Pancreas (tissue), 10 donors: ENCODE measurements at places on chromosomes 4 and X. TPM values are rescaled to one million over a fixed set of nuclear protein-coding genes. Genes with fewer than 3 reads are reported as not detected.

DNA sequence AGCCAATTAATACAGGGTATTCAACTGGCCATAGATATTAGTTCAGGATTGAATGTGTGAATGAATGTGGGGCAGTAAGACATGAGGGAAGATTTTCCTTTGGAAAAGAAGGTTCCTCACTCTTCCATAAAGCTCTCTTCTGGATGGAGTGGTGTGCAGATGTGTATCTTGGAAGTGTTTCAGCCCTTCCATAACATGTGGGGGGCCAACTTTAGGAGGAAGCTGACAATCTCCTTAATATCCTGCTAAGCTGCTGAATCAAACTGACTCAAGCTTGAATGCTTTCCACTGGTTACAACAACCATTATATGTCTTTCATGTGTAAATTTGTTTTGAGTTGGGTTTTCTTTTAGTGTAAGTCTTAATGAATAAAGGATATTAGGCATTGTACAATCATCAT lies 40.3 kb downstream of the FANCB start:
- no peak overlapping the region for H3K27ac ChIP-seq
- no peak for DNase-seq
- no peak overlapping the region for H3K4me3 ChIP-seq
- no peaks in the 10 kb centered on the region for H3K4me1 ChIP-seq
- H3K27me3 ChIP-seq: no peaks in the 10 kb centered on the region

DNA sequence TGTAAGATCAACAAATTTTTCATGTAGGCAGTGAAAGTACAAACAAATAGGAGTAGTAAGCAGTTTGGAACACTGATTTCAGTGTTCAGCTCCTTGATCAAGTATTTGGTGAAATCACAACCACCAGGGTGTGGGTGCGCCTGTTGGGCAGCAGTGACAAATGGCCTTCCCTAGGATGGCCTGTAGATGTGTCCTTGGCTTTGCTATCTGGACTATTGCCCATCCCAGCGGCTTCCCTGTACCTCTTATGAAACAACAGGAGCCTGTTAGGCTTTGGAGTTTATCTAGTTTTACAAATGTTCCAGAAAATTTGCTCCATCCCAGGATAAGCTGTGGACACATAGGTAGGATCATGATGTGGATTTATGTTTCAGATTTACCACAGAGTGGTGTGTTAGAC lies 216.8 kb upstream of the FAT1 start:
- H3K27me3 ChIP-seq: no peaks in the 10 kb centered on the region
- H3K27ac ChIP-seq: no peak overlapping the region
- H3K4me3 ChIP-seq: no peak overlapping the region
- no peaks in the 10 kb centered on the region for H3K36me3 ChIP-seq
- no peak for DNase-seq
- peaks cover 24% of the 10 kb centered on the region for H3K4me1 ChIP-seq

F11 gene
- 44.4 TPM for polyA plus RNA-seq

DNA sequence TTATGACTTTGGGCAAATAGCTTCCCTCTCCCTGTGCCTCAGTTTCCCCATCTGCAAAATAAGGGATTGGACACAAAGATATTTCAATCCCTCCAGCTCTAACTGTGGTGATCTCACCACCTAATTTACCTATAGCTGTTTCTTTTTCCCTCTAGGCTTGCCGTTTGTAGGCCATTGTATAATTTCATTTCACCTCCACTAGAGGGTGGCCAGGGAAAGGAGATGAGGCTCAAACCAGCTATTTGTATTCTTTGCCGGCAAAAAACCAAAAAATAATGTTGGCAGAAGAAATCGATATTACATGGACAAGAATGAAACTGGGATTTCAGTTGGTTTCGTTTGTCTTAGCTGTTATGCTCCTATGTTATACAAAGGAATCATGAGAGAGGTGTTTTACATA lies 36.1 kb upstream of the DOCK11 start:
- no peak overlapping the region for H3K4me3 ChIP-seq
- H3K27ac ChIP-seq: no peak overlapping the region
- H3K36me3 ChIP-seq: no peaks in the 10 kb centered on the region
- H3K27me3 ChIP-seq: peaks cover 7% of the 10 kb centered on the region

DNA sequence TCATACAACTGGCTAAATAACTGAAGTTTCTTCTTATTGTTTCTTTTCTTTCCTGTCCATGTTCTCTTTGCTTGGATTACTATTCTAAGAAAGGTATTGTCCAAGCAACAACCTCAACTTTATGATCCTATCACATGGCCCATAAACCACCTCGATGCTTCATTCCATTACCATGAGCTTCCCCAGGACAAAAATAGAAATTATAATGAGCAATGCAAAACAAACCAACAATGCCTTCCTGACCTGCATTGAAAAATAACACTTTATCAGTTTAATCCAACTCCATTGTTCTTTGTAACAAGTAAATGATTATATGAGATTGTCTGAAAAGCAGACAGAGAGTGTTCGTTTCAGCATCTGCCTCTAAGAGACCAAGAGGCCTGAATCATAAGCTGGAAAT lies 148.8 kb downstream of the HS6ST2 start:
- H3K36me3 ChIP-seq: no peaks in the 10 kb centered on the region
- H3K4me1 ChIP-seq: no peaks in the 10 kb centered on the region
- peaks cover 2% of the 10 kb centered on the region for H3K27me3 ChIP-seq
- no peak overlapping the region for H3K4me3 ChIP-seq

ITIH6 gene
- polyA plus RNA-seq: not detected

NSG1 gene
- polyA plus RNA-seq: 10.1 TPM
